ENCODE measurements at places on chromosomes 13 and 19. TPM values are rescaled to one million over a fixed set of nuclear protein-coding genes. Genes with fewer than 3 reads are reported as not detected.

DNA sequence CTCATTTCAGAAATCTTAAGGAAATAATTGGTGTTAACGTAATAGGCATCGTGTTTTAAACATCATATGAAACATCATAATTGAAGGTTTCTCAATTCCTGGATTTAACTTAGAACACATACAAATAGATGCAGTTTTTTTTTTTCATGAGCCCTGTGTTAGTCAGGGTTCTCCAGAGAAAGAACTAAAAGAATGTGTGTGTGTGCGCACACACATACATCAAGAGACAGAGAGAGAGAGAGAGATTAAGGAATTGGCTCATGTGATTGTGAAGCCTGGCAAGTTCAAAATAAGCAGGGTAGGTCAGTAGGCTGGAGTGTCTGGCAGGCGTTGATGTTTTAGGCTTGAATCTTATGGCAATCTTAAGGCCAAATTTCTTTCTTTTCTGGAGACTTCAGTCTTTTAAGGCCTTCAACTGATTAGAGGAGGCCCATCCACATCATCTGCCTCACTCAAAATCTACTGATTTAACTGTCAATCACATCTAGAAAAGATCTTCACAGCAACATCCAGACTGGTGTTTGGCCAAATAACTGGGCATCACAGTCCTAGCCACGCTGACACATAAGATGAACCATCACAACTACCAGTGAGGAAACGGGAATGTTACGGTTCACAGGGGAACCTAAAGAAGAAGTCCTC, 25.2 kb downstream of the SPATA13 start:
- DNase-seq = no peak

DNA sequence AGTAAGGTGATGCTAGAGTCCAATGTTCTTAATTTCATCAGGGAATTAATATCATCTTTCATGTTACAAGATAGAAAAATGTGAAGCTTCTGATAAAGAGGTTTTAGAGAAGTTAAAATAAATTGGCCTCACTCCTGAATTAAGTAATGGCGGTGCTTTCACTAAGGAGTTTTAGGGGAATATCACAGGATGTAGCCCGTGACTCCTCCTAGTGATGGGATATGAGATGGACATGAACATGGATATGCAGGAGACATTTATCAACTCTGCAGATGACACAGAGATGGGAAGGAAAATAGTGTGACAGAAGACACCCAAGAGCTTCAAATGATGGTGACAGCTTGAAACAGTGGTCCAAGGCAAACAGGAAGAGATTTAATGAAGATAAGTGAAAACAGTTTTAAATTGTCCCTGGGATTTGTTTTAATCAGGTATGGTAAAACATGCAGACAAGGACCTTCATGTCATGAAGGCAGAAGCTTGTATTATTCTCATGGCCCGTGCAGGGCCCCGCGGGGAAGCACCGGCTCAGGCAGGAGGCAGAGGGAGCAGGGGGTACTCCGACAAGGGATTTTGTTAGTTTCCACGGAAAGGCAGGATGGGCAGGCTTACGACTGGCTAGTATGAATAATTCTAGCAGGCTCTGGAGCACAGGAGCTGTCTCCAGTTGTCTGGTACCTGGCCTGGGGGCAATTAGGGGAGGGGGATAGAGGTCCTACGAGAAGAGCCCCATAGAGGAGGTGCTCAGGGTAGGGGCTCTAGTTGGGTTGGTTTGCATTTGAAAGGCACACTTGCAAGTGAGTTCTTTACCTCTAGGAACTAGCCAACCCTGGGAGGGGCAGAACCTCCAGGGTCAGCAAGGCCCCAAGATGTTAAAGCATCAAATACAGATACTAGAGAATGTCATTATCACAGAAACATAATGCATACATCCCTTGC, 38.7 kb upstream of the FARP1 start:
- no peak for DNase-seq

GRCh38 chr19:18659281-18660050, 22.6 kb downstream of the KLHL26 start:
- no peak for DNase-seq

GRCh38 chr13:98978280-98978679, 416 bp upstream of the DOCK9 start:
- DNase-seq = no peak

- DNase-seq = no peak
These were observed 22.4 kb downstream of the MED26 start for GRCh38 chr19:16605553-16605994.

CEACAM1 gene
- 6.2 TPM for total RNA-seq

ZIM2 gene
- total RNA-seq = 5.7 TPM

ONECUT3 gene
- total RNA-seq = not detected

All from urinary bladder (tissue), 4 donors.